Right renal cortex interstitium (tissue), 3 donors: ENCODE measurements at places on chromosomes 11 and 22. TPM values are rescaled to one million over a fixed set of nuclear protein-coding genes. Genes with fewer than 3 reads are reported as not detected.

Gene FOLR1
- 57.0 TPM for polyA plus RNA-seq

Gene POU2AF1
- 1.1 TPM for polyA plus RNA-seq

- no peak for DNase-seq
Observed at GRCh38 chr11:108559340-108559739, 34.2 kb downstream of the EXPH5 start.

GRCh38 chr11:115872416-115872815 lies 368.2 kb upstream of the CADM1 start:
- no peak for DNase-seq

Gene MPPED2
- 18.2 TPM for polyA plus RNA-seq

GRCh38 chr11:71420455-71421241 lies 27.5 kb downstream of the DHCR7 start:
- no peak for DNase-seq

- no peak for DNase-seq
Observed at GRCh38 chr11:15602785-15603567, 488.3 kb downstream of the INSC start.

DNA sequence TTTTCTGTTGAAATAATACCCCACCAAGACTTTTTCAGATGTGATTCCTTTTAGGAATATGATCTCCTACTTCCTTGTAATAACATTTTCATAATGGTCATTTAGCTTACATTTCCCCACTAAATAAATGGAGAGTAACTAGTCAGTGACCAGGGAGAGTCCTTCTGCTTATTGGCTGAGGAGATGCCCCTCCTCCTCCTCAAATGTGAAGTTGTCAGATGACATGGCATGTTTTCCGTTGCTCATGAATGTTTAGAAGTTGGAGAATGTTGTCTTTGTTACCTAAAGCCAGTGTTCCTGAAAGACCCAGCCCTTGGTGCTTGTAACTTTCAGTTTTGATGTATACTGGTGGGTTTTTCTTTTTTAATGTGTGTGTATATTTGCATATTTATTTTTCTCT lies 38.2 kb downstream of the CSRP3 start:
- no peak for DNase-seq

Gene MUC5B
- polyA plus RNA-seq, result under 0.01 TPM

DNA sequence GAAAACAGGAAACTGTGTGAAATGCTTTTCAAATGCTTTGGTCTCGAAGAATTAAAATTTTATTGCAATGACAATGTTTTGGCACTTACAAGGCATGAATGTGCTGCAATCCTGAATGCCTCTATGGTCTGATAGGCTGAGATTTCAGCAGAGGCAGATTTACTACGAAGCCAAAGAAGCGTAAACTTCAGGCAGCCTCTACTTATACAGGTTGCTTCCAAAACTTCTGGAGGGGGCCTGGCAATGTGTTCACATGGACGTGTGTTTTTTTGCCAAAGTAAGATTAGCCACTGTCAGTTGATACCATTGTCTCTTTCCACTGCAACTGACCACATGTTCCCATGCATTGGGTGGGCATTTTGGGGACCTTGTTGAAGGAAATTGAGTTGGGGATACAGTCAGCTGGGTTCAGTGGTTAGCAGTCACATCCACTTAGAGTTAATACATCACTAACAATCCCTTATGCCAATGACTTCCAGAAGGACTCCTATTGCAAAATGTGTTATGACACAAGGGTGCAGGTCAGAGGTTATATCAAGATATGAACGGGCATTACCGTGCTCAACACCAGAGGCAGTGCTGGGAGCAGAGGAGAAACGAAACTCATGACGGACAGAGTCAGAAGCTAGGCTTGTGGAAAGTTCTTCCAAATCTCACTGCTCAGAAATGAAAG lies 48.8 kb downstream of the ABTB2 start:
- no peak for DNase-seq

- DNase-seq, result no peak
Observed at GRCh38 chr11:123736769-123737168, 4.7 kb downstream of the ZNF202 start.

GRCh38 chr11:97856666-97857065 lies 1164.1 kb upstream of the CNTN5 start:
- no peak for DNase-seq

Gene CTTN
- polyA plus RNA-seq, result 145 TPM

GRCh38 chr11:64794526-64794925 lies 8.5 kb downstream of the MAP4K2 start:
- DNase-seq, result no peak

DNA sequence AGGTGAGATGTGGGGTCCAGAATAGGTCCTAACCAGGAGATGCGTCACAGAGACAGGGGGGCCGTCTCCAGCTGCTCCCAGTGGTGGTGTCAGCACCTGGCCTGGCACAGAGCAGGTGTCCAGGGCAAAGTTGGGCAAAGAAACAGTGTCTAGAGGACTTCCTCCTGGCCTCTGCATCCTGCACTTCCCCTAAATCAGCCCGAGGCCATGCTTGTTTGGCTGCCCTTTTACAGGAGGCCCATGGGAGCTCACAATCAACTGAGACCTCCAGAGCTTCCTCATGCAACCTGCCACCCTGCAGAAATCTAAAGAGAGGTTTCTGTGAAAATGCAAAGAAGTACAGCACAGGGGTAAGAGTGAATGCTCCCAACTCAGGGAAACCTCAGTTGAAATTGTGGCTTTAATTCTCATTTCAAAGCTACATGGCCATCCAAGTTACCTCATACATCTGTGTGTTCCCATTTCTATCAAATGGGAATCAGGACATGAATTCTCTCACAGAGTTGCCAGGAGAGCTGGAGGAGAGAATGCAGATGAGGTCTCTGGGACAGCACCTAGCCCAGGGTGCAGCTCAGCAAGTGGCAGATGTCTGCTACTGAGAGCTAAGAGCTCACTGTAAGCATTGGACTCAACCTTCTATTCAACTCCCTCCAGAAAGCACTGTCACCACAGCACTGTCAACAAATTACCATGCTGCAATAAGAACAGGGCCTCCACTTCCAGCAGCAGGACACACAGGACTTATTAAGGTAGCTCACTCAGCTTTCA lies 32.6 kb downstream of the TCIRG1 start:
- DNase-seq, result no peak

DNA sequence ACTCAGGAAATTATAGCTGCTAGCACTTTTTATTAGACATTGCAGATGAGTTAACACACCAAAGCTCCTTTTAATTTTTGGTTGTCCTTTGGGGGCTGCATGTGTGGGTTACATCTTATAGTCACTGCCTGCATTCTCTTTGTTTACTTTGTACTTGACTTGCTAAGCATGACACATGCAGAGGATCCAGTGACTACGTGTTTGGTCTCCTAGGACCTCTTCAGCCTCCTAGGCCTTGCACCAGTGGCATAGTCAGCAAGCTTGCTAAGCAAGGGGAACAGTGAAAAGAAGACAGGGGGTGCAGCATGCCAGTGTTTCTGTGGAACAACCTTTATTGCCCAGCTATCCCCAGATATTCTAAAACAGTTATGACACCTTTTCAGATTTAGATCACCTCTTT lies 108.2 kb downstream of the PAX6 start:
- no peak for DNase-seq

GRCh38 chr11:44627911-44628729 lies 62.7 kb downstream of the CD82 start:
- DNase-seq, result no peak

- no peak for DNase-seq
Observed at GRCh38 chr11:128039140-128040021, 548.0 kb downstream of the ETS1 start.

- no peak for DNase-seq
Observed at GRCh38 chr22:32723643-32724042, 77.9 kb upstream of the TIMP3 start.

DNA sequence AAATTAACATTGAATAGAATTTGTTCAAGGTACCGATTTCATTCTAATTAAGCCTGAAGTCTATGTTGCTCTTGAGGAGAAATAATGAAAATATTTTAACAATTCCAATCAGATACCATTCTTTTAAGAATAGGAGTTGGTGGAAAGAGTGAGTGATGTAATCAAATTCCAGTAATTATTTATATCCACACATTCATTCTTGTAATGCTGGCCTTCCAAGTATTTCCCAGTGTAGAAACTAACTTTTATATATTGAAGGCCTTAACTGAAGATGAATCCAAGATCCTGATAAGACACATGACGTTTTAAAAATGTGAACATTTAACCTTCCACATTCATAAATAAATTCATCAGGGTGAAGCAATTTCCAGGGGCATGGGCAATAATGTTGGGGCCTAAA lies 36.6 kb upstream of the PAX6 start:
- no peak for DNase-seq

- no peak for DNase-seq
Observed at GRCh38 chr11:35012467-35013191, 96.2 kb downstream of the PDHX start.

DNA sequence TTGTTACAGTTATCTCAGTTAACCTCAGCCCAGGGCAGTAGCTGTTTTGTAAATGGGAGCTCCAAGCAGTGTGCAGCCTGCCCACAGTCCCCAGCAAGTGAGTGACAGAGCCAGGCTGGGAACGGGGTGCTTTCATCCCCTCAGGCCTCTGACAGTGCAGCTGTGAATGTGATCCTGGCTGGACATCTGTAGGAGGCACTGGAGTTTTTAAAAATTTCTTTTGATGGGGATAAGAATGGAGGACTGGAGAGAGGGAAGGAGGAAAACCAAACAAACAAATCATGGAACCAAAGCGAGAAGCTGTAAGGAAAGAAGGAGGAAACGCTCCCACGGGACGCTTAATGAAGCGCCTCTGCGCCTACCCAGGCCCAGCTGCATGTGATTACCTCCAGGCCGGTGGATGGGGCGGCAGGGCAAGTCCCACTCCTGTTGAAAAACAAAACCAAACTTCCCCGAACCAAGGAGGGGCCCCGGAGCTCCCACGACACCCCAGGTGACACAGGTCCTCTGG lies 40.6 kb downstream of the SCUBE1 start:
- DNase-seq, result no peak

Gene BTBD18
- polyA plus RNA-seq, result 0.19 TPM

- no peak for DNase-seq
Observed at GRCh38 chr11:70815485-70815832, 417.1 kb downstream of the CTTN start.

DNA sequence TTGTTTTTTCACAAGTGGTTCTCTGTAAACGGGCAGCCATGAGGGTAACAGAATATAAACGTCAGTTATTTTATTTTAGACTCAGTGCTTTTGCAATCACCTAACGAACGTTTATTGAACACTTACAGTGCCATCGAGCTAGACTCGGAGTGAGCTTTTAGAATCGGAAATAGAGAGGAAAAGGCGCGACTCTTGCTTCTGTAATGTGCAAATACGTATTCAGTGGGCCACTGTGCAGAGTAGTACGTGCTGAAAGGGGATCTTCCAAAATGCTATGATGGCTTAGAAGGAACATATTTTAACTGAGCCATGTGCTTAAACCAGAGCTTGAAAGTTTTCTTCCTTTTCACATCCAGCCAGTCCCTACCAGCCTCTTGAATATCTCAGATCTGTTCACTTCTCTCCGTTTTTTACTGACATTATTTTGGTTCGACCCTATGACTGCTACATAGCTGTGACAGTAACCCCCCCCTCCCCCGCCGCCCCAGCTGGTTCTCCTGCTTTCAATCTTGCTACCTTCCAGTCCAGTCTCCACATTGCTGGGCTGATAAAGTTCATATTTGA lies 468 bp downstream of the DDIAS start:
- no peak for DNase-seq

DNA sequence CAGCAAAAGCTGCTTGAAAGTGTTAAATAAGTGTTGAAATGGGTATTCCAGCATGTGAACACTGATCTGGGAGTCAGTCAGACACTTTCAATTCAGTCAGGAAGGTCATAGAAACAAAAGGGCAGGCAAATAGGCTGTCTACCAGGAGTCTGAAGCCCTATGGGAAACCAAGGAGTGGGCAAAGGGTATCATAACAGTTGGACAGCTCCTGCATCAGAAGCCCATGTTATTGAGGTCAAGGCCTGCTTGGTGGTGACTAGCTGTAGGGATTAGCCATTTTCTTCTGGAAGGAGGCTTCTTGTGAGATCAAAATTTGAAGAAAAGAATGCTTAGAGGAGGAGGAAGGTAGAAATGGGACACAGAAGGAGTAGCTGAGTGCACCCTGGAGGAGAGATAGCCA lies 97.3 kb downstream of the STIM1 start:
- DNase-seq, result no peak

Gene MUC5AC
- polyA plus RNA-seq, result 0.01 TPM
